ENCODE measurements at places on chromosomes 2 and 18.
A peak's percentile ranks its signal among the peaks of the same experiment; 100 is the strongest.

- no peak for DNase-seq
Measured at GRCh38 chr18:21269349-21269748, 27.3 kb downstream of the GREB1L start.

DNA sequence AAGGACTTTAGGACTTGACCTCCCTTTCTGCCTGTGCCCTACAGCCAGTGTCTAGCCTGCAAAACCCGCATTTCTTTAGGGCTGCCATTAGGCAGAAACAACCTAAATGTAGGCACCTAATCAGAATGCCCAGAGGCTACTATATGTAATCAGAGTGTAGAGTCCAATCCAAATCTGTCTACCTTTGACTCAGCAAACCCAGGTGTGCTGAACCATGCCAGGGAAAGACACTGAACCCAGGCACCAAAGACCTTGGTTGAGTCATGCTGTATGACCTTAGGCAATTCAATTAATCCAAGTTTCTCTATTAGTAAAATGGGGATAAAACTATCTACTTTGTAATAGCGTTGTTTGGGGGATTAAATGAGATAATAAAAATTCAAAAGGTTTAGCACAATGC lies 20.7 kb downstream of the CAPN14 start:
- no peak for DNase-seq

- no peak for DNase-seq
Measured at GRCh38 chr2:189982780-189983394, 79.6 kb downstream of the MSTN start.

DNA sequence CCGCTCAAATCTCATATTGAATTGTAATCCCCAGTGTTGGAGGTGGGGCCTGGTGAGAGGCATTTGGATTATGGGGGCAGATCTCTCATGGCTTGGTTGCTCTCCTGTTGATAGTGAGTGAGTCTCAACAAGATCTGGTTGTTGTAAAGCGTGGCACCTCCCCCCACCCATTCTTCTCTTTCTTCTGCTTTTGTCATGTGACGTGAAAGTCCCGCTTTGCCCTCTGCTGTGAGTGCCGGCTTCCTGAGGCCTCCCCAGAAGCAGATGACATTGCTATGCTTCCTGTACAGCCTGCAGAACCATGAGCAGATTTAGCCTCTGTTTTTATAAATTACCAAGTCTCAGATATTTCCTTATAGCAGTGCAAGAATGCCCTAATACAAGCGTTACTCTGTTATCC lies 673.8 kb downstream of the ADCYAP1 start:
- no peak for DNase-seq

DNA sequence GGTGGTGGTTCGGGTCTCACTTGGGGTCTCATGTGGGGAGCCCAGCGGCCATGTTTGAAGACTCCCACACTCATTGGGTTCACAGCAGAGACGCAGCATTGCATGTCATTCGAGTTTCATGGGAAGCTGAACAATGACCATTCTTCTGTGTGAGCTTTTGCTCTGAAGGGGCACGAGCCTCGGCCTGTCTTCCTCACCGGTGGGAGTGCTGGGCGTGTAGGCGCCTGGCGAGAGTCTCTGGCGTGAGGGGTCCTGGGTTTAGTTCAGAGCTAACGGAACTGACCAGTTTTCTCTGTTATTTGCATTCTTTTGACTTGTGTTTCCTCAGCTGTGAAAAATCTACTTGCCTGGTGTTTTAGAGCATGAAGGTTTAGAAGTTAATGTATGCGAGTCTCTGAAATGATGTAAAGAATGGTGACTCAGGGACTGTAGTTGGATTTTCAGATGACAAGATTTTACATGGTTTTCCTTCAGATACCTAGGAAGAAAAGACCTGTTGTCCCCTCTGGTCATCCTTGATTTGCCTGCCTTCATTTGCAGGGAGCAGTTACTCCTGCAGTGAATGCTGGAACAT lies 98.1 kb downstream of the ARMC9 start:
- no peak for DNase-seq

DNA sequence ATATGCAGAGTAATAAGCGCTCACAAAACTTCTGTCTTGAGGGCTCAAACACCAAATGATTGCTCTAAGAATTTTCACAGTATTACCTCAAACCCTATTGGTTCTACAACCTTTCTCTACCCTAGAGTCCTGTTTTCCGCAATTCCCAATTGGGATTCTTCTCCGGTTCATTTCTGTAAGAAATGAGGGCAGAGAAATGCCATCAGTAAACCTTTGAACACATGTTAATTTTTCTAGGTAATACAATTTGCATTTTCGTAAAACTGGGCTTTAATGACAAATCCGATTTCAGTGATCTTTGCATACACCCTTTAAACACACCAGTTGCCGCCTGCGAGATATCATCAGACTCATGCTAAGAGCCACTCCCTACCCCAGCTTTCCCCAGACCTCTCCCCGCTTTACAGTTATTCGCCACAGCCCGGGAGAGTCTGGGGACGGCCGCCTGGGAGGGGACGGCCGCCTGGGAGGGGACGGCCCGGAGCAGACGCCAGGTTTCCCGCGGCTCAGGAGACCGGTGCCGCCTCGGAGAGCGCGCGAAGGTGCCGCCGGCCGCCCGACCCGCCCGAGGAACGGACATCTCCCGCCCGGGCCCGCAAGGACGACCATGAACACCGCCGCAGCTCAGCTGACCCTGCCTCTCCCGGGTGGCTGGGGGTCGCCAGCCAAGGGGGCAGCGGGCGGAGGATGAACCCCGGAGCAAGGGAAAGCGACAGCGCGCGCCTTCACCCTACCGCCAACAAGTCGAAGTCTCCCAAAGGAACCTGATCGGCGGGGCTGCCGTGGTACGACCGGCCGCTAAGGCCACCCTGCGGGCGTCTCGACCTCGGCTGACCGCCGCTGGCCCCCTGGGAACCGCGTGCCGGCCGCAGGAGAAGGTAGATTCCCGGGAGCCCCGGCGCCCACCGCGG lies 463 bp downstream of the SMC6 start:
- DNase-seq: peak; percentile 20

GRCh38 chr2:186848873-186849578 lies at the start of gene ZSWIM2:
Gene ZSWIM2, minus strand, starts transcription at chr2:186849170. Its CDS starts 40 bp downstream, at chr2:186849130.
- peak; percentile 90 for DNase-seq

- DNase-seq: no peak
Measured at GRCh38 chr2:190177249-190178040, 114.9 kb upstream of the MSTN start.

DNA sequence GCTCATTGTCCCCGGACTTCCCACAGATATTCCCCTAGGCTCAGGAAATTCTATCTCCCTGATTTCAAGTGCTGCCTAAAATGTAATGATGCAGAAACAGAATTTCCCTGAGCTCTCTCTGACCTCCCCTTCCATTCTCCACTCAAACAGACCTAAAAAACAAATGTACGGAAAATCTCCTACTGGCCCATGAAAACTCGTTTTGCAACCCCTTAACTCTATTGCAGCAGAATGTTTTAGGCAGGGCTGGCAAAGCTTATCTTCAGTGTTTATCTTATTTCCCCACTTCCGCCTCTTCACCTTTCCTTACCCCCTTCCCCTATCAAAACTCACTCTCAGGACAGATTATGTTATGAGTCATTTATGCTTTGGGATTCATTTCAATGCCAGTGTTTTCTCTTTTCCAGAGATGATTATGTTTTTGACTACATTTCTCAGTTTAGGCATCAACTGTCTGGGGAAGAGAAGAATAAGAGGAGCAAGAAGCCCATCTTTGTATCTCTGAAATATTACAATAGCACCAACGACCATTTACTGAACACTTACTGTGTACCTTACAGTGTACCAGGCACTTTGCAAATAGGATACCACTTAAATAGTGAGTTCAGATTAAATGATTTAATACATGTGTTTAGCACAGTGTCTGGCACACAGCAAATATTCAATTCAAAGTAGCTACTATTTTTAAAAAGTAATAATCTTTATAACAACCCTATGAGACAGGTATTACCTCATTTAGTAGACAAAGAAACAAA lies 53.9 kb upstream of the STPG4 start:
- DNase-seq: no peak

- peak; percentile 42 for DNase-seq
Measured at GRCh38 chr2:23510471-23510870, 125.5 kb downstream of the KLHL29 start.

DNA sequence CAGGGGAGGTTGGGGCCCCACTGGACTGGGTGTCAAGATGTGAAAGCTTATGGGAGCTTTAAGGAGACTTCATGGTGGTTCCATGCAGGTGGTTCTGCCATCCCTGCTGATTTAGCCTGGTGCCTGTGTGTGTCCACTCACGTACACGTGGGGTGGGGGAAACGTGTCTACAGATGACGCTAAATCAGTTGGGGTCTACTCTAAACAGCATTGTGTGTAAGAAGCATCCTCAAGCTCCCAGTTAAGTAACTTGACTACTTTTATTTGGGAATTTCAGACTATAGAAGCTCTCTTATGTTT lies 47.1 kb downstream of the BCL2L11 start:
- no peak for DNase-seq

DNA sequence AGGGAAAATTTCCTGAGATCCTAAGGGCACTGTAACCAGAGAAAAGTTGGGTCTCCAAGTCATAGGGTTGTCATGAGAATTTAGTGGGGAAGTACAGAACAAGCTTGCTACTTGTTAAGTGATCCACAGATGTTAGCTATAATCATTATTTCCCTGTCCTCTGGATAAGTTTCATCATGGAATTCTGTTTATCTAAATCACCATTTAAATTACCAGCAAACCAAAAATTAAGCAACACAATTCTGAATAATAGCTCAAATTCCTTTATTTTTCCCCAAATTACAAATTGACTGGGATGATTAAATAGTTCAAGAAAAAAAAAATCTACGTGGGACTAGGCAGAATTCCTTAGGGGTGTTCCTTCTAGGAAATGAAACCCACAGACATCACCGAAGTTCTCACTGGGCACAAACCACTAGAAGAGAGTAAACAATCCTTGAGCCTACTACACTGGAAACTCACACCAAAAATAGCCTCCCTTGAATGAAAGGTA lies 159.5 kb downstream of the COL6A3 start:
- DNase-seq: no peak

DNA sequence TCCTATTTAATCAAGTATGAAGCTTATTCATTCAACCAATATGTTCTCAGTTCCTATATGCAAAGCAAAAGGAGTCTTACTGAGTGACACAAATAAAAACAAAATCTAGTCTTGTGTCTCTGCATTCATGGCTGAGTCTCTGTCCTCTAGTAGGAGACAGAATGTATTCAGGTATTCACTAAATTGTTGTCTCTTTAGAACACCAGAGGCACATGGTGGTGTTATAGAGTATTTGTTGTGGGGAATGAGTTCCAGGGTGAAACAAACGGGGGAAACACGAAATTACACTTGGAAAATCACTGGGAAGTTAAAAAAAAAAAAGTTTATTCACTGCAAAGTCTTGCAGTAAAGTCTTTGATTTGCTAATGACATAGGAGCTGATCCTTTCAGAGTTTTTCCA lies 131.7 kb upstream of the FSHR start:
- DNase-seq: no peak

Measured in NCI-H774 (cell line).